ENCODE measurements at places on chromosomes 4 and X.

DNA sequence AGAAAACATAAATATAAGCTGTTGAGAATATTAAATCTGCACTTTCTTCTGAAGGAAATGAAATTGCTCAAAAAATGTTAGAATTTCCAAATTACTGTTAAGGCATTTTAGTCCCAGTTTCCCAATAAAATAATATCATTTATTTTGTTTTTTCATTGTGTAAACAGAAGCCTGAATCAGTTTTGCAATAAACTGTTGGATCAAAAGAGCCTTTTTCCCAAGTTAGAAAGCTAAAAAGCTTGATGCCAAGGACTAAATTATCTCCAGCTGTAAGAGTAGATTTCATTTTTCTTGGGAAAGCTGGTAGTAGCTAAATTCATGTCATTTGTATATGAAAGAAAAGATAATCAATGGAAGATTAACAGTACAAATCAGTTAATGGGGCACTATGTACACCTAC, 95.8 kb downstream of the RNF150 start:
- DNase-seq, result no peak

DNA sequence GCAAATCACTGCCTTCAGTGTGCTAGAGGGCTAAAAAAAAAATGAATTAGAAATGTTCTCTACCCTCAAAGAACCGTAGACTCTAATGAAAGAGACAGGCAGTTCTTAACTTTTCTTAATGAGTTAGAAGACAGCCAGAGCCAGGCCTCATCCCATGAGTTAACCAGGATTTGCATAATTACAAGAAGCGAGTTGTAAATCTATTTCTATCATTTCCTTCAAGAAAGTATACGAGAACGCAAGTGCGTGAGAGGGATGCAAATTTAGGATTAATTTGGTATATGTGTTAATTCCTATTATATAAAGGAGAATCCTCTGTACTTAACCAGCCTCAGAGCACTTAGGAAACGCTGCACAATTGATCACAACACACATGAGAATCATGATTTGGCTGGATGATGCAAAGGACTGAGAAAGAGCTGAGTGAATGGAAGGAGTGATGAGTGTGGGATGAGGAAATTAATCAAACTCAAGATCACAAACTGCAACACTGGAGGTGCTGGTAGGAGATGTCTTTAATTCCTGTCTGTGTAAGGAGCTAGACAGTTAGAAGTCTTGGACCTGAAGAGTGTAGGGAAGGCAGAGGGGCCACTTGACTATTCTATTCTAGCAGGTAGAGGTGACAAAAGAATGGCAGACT, 157.2 kb downstream of the ATP10D start:
- no peak for DNase-seq

GRCh38 chr4:40471923-40472322, 136.8 kb downstream of the CHRNA9 start:
- no peak for DNase-seq

- DNase-seq, result no peak
Observed at GRCh38 chr4:167903291-167903721, 189.0 kb upstream of the ANXA10 start.

- DNase-seq, result no peak
Observed at GRCh38 chr4:26452565-26453531, 37.4 kb downstream of the CCKAR start.

DNA sequence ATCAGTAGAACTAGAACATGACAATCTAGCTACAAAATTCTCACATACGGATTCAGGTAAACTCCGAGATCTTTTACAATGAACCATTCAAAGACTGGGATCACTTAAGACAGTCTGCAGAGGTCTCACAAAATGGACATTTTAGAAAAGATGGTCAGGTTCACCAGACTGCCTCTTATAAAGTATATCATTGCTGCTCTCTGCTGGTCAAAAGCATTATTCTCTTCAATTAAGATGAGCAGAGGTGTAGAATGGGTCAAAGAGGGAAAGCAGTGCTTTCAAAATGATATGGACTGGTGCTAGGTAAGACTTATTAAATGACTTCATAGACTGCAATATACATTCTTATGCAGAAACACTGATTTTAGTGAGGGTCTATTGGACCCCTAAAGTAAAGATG, 434.7 kb downstream of the PACRGL start:
- no peak for DNase-seq

GRCh38 chrX:117274965-117275364, 812.2 kb upstream of the CT83 start:
- no peak for DNase-seq

GRCh38 chr4:176592976-176593670, 199.6 kb downstream of the VEGFC start:
- no peak for DNase-seq

DNA sequence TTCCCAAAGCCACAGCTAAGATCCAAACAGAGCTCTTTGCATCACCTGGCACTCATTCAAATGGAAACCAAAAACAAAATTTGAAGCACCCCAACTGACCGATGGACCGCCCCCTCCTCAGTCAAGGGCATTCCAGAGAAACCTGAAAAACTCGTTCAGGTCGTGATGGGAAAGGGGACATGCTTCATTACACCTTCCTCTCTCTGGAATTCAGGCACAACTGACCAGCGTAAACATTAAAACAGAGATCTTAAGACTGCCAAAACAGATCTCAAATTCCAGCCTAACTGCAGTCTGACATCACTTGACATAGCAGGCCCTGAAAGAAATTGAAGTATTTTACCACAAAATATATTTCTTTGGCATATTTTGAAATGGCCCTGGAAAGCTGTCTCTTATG, 28.5 kb downstream of the PTTG2 start:
- no peak for DNase-seq

- DNase-seq, result no peak
Observed at GRCh38 chrX:8403988-8404387, 60.6 kb upstream of the VCX3B start.

GRCh38 chrX:71627588-71628404, 9.5 kb upstream of the CXCR3 start:
- DNase-seq, result no peak

All from stimulated activated CD4-positive, alpha-beta T cell treated with anti-CD3 and anti-CD28 coated beads, TNF-alpha, amount 100 ng/mL, for 4 hours (primary cell).